CD8-positive, alpha-beta memory T cell (primary cell): ENCODE measurements at places on chromosomes 11 and 22. TPM values are rescaled to one million over a fixed set of nuclear protein-coding genes. Genes with fewer than 3 reads are reported as not detected.

Gene TTC12
- 20.3 TPM for total RNA-seq

GRCh38 chr22:46607483-46608114 lies 12.6 kb upstream of the GRAMD4 start:
- H3K4me3 ChIP-seq, result no peak overlapping the region
- no peaks in the 10 kb centered on the region for H3K27me3 ChIP-seq
- no peaks in the 10 kb centered on the region for H3K36me3 ChIP-seq
- no peak for DNase-seq

- H3K36me3 ChIP-seq, result no peaks in the 10 kb centered on the region
- no peak overlapping the region for H3K27ac ChIP-seq
- no peaks in the 10 kb centered on the region for H3K4me1 ChIP-seq
- no peaks in the 10 kb centered on the region for H3K27me3 ChIP-seq
- no peak overlapping the region for H3K4me3 ChIP-seq
Observed at GRCh38 chr11:16337421-16338213, 18.7 kb downstream of the SOX6 start.

Gene EP300
- total RNA-seq, result 52.0 TPM

DNA sequence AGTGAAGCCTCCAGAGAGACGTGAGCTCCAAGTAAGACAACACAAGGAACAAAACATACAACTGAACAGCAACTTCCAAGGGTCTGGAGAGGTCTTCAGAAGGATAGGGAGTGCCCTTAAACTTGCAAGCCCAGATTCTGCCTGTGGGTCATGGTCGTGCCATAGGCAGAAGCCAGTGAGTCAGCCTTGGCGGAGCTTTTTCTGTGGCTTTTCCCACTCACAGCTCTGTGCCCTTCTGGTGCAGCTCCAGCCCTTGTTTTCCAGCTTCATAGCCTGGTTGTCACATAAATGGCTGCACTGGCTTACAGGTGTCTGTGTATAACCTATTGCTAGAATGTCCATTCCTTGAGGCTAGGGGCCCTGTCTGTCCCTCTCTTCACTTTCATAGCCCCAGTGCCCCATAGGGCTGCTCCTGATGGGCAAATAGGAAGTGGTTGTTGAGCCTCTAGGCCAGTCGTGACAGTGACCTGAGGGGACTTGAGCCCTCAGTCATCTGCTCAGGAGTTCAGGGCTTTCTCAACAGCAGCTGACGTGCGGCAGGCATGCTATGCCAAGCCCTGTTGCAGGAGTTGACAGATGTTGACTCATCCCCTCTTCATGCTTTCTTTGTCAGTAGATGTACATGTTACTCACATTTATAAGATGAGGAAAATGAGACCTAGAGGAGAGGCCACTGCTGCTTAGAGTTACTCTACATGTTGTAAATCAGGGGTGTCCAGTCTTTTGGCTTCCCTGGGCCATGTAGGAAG lies 7.4 kb downstream of the MED15 start:
- H3K4me3 ChIP-seq, result no peak overlapping the region
- peaks cover 16% of the 10 kb centered on the region for H3K36me3 ChIP-seq
- no peak for DNase-seq
- no peaks in the 10 kb centered on the region for H3K27me3 ChIP-seq
- H3K4me1 ChIP-seq, result peaks cover 71% of the 10 kb centered on the region
- no peak overlapping the region for H3K27ac ChIP-seq

Gene C11orf97
- total RNA-seq, result not detected

- H3K4me1 ChIP-seq, result no peaks in the 10 kb centered on the region
- peaks cover 32% of the 10 kb centered on the region for H3K36me3 ChIP-seq
- H3K4me3 ChIP-seq, result no peak overlapping the region
- no peak overlapping the region for H3K27ac ChIP-seq
- no peaks in the 10 kb centered on the region for H3K27me3 ChIP-seq
- no peak for DNase-seq
Observed at GRCh38 chr11:17989306-17989705, 23.5 kb downstream of the SERGEF start.

DNA sequence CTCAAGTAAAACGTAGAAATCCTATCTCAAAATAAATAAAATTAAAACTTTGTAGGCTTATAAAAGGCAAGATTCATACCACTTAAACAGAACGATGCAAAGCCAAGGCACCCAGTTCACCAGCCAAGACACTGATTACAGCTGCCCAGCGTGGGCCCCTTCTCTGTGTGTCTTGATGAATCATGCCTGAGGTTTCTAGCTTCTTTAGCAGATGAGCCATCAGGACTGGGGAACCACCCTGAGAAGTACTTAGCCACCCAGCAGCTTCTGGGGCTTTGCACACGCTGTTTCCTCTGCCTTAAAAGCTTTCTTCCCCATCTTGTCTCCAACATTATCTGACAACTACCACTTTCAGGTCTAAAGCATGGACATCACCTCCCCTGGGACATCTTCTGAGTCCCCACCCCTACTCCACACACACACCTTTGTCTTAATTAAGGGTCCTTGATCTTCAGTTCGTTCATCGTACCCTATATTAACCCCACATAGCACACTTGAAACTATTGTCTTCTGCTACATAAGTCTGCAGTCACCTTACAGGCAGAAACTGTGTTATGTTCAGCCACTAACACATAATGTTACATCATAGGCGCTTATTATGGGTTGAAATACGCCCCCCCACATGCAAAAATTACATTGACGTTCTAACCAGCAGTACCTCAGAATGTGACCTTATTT lies 8.7 kb upstream of the LAYN start:
- DNase-seq, result no peak
- no peak overlapping the region for H3K4me3 ChIP-seq
- no peak overlapping the region for H3K27ac ChIP-seq
- no peaks in the 10 kb centered on the region for H3K4me1 ChIP-seq
- no peaks in the 10 kb centered on the region for H3K27me3 ChIP-seq
- H3K36me3 ChIP-seq, result no peaks in the 10 kb centered on the region

DNA sequence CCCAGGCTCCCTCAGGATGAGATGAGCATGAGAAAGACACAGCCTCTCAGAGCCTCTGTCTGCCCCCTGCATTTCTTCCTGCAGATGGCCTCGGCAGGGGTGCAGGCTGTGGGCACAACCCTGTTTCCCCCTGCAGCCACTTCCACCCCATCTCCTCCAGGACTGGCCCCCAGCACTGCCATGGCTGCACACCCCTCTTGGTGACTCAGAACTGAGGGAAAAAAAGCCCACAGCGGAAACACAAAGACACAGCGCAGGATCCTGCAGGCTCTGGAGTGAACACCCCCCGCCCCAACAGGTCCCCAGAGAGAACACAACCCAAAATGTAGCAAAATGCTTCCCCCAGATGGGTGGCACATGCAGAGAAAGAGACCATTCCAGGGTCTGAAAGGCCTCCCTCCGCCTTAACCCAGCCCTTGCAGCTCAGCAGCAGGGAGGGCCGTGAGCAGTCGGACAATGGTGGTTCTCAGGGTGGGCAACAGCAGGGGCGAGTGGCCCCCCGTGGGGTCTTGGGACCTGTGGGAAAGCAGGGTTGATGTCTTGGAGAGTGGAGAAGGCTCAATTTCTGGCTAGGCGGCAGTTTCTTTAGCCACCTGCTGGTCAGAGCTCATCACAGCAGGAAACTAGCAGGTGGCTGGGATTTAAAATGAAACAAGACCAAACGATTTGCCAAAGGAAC lies 8.0 kb downstream of the TUBGCP6 start:
- no peak overlapping the region for H3K27ac ChIP-seq
- DNase-seq, result no peak
- H3K4me3 ChIP-seq, result no peak overlapping the region
- H3K36me3 ChIP-seq, result peaks cover 26% of the 10 kb centered on the region
- peaks cover 8% of the 10 kb centered on the region for H3K4me1 ChIP-seq

GRCh38 chr11:94673386-94673785 lies 94.8 kb upstream of the AMOTL1 start:
- no peaks in the 10 kb centered on the region for H3K4me1 ChIP-seq
- no peak for DNase-seq
- no peaks in the 10 kb centered on the region for H3K36me3 ChIP-seq
- H3K4me3 ChIP-seq, result no peak overlapping the region
- no peak overlapping the region for H3K27ac ChIP-seq

- H3K27me3 ChIP-seq, result no peaks in the 10 kb centered on the region
- no peak for DNase-seq
- no peak overlapping the region for H3K27ac ChIP-seq
Observed at GRCh38 chr11:75505916-75506692, 19.6 kb downstream of the GDPD5 start.

Gene RASGRP2
- total RNA-seq, result 30.2 TPM

Gene CYTH4
- total RNA-seq, result 24.7 TPM

DNA sequence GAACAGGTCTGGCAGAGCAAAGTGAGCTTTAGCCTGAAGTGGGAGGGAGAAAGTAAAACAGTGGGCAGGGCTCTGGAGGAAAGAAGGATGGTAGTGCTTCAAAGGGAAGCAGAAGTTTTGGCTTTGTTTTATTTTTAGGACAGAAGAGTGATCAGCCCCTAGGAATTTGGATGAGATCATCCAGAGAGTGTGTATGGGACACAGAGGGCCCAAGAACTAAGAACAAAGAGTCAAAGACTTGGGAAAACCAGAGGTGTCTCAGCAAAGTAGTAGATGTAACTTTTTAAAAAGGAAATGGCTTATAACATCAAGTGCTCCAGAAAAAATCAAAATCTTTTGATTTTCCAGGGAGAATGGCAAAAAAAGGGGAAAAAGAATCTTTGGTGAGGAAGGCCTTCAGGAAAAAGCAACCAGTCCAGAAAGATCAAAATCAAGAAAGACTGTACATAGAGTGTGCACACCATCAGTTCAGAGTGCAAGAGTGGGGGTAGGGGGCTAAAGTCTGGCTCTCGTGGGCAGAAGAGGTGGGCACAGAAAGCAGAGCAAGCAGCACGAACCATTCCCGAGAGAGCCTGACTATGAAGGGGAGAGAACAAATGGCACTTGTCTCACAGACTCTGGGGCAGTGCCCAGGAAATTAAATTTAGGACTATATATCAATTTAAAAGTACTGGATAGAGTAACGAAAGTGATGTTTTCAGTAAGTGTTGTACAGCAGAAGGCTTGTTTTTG lies 30.0 kb downstream of the MAPK1 start:
- peak overlapping the region; percentile 3 for H3K27ac ChIP-seq
- peaks cover 34% of the 10 kb centered on the region for H3K4me1 ChIP-seq
- H3K4me3 ChIP-seq, result no peak overlapping the region
- no peaks in the 10 kb centered on the region for H3K27me3 ChIP-seq
- no peaks in the 10 kb centered on the region for H3K36me3 ChIP-seq
- DNase-seq, result no peak

DNA sequence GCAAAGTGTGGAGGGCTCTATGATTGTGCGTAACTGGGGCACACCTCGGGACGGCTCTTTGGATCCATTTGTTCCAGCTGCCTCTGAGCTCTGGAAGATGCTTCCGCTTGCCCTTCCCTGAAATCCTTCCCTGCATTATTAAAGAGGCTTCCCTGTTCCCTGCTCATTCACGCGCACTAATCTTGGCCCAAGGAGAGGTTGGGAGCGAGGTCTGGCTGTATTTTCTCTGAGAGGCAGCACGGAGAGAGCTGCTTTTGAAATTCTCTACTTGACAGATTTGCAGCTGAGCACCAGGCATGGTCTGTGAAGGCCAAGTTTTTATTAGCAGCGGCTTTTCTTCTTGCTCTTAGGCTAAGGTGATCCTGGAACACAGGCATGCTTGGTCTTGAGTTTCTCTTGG lies 94.8 kb upstream of the NTM start:
- no peaks in the 10 kb centered on the region for H3K27me3 ChIP-seq
- no peak overlapping the region for H3K27ac ChIP-seq
- DNase-seq, result no peak
- H3K4me3 ChIP-seq, result no peak overlapping the region

DNA sequence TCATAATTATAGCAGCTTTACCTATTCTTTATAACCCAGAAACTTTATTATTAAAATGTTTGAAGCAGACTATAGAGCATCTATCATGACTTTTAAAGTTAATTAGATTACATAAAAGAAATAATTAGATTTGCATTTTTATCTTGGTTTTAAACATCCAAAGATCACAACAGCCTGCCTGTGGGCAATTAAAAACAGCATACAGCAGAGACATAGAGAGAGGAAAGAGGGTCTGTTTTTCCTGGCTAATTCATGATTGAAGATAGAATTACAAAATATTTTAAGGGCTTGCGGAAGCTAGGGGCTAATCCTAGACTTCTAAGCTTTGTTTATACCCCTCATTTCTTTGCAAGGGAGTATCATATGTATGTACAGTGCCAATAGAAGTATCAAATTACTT lies 178.1 kb downstream of the SOX6 start:
- H3K27ac ChIP-seq, result no peak overlapping the region
- H3K36me3 ChIP-seq, result no peaks in the 10 kb centered on the region
- no peaks in the 10 kb centered on the region for H3K27me3 ChIP-seq
- no peak for DNase-seq
- no peaks in the 10 kb centered on the region for H3K4me1 ChIP-seq

- no peaks in the 10 kb centered on the region for H3K36me3 ChIP-seq
- H3K4me1 ChIP-seq, result peaks cover 18% of the 10 kb centered on the region
- peak overlapping the region; percentile 30 for H3K4me3 ChIP-seq
- peaks cover 37% of the 10 kb centered on the region for H3K27me3 ChIP-seq
Observed at GRCh38 chr11:16613512-16614381, 124.7 kb upstream of the C11orf58 start.

DNA sequence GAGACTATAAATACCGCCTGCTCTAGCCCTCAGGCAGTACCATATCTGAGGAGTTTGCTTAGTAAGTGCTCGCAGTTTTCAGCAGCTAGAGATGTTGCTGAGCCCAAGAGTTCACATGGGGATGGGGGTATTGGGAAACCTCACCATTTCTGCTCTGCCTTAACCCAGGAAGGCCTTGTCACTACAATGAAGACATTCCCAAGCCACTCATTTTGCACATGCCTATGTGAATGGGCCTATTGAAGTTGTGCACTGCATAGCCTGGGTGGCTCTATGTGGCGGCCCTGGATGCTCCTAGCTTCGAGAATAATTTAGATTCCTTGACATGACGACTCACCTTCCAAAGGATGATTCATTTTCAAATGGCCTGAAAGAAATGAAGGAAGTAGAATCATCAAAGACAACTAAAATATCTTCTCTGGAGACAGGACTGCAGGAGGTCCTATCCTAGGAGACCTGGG lies 163.4 kb downstream of the ADAMTS15 start:
- H3K36me3 ChIP-seq, result no peaks in the 10 kb centered on the region
- H3K27ac ChIP-seq, result no peak overlapping the region
- H3K4me1 ChIP-seq, result no peaks in the 10 kb centered on the region

Gene MRGPRF
- not detected for total RNA-seq

Gene APOC3
- not detected for total RNA-seq

Gene HEPN1
- total RNA-seq, result not detected

- H3K4me3 ChIP-seq, result no peak overlapping the region
- H3K36me3 ChIP-seq, result no peaks in the 10 kb centered on the region
- DNase-seq, result no peak
- H3K27me3 ChIP-seq, result no peaks in the 10 kb centered on the region
- H3K4me1 ChIP-seq, result peaks cover 6% of the 10 kb centered on the region
Observed at GRCh38 chr11:123426789-123427188, 3.3 kb upstream of the GRAMD1B start.

DNA sequence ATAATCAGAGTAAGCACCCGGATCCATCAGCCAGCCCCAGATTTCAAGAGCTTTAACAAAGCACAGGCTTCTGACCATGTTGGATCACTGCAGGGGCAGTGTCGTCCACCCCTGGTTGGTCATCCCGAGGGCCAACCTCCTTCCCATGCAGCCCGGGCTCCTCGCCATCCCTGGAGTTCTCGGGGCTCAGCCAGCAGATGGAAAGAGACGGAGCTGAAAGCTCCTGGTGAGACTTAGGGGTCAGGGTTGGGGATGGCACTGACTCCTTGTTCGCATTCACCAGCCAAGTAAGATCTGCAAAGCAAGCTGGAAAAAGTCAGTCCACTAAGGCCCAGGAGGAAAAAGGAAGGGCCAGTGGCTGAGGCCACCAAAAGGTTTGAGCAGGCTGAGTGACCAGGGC lies 888.9 kb downstream of the BRD1 start:
- DNase-seq, result no peak
- no peaks in the 10 kb centered on the region for H3K36me3 ChIP-seq
- H3K27me3 ChIP-seq, result no peaks in the 10 kb centered on the region
- H3K27ac ChIP-seq, result no peak overlapping the region

- H3K36me3 ChIP-seq, result no peaks in the 10 kb centered on the region
- H3K4me1 ChIP-seq, result no peaks in the 10 kb centered on the region
- H3K27me3 ChIP-seq, result no peaks in the 10 kb centered on the region
- no peak for DNase-seq
- H3K27ac ChIP-seq, result no peak overlapping the region
Observed at GRCh38 chr22:34781681-34782080, 284.3 kb upstream of the ISX start.
